ENCODE measurements at places on chromosomes 1 and 21.
A peak's percentile ranks its signal among the peaks of the same experiment; 100 is the strongest.

- DNase-seq = no peak
These were observed 24.0 kb downstream of the AGRN start for GRCh38 chr1:1043921-1044320.

DNA sequence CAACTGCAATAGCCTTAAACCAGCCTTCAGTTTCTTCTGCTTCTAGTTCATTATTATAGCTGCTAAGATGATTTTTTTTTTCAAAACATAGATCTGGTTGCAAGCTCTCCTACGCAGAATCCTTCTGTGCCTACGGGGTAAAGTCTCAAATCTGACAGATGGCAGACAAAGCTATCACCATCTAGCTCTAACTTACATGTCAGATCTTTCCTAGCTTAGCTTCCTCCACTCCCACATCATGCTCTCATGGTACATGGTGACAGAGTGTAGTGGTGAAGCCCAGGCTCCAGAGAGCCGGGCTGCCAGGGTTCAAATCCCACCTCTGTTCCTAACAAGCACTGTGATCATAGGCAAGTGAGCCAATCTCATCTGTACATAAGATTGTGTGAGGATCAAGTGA, 24.2 kb upstream of the GUCA2B start:
- no peak for DNase-seq

- DNase-seq = no peak
These were observed 64.8 kb upstream of the BEND5 start for GRCh38 chr1:48841461-48841860.

GRCh38 chr1:101683561-101683960, 313.2 kb downstream of the OLFM3 start:
- DNase-seq = no peak

GRCh38 chr1:8212580-8213031, 105.3 kb upstream of the SLC45A1 start:
- DNase-seq = no peak

DNA sequence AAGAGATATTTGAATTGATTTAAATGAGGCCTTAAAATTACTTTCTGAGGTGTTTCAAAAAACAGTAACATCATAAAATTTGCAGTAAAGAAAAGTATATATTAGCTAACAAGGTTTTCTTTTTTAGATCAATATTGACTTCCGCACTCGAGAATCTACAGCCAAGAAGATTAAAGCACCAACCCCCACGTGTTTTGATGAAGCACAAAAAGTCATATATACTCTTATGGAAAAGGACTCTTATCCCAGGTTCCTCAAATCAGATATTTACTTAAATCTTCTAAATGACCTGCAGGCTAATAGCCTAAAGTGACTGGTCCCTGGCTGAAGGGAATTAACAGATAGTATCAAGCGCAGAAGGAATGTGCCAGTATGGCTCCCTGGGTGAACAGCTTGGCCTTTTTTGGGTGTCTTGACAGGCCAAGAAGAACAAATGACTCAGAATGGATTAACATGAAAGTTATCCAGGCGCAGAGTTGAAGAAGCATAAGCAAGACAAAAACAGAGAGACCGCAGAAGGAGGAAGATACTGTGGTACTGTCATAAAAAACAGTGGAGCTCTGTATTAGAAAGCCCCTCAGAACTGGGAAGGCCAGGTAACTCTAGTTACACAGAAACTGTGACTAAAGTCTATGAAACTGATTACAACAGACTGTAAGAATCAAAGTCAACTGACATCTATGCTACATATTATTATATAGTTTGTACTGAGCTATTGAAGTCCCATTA, 3.6 kb downstream of the RGS1 start:
- no peak for DNase-seq

- DNase-seq = peak; percentile 84
These were observed 20.1 kb upstream of the COL16A1 start for GRCh38 chr1:31723828-31724359.

DNA sequence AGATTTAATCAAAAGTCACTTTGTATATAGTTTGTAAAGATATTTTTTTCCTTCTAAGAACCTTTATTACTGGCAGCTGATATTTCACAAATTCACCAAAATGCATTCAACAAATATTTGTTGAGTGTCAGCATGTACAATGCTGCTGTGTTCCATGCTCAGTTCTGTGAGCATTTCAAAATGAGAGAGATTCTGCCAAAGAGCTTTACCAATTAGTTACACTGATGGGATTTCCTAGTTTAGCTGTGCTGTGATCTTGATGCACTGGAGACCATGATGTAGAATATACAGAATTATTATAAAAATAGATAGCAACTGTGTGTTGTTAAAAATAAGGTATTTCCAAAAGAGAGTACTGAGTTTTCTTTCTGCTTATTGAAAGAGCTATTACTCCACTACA, 225.6 kb downstream of the BRINP3 start:
- no peak for DNase-seq

Data from activated naive CD4-positive, alpha-beta T cell treated with anti-CD3 and anti-CD28 coated beads, Interleukin-2, amount 10 ng/mL, durations not matched to agents 7 days and 5 days (primary cell).